ENCODE measurements at places on chromosomes 6 and 20.

GRCh38 chr20:14609328-14610221 is 272.2 kb upstream of the FLRT3 start:
- no peak for DNase-seq

GRCh38 chr6:8940356-8940755 is 505.0 kb upstream of the SLC35B3 start:
- no peak for DNase-seq

DNA sequence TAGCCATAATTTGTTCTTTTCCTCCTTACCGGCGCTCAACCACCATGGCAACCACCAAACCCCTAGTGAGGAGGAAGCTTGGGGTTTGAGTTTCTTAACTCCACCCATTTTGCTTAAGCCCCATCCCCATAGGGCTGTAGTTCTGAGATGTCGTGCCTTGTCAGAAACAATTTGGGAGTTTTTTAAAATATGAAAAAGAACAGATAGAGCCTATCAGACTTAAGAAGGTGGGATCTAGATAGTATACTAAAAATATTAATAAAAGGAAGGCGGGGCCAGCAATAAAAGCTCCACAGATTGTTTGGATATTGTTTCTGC is 5.6 kb downstream of the BRD2 start:
- DNase-seq, result no peak

GRCh38 chr6:111423055-111423633 is 59.9 kb downstream of the REV3L start:
- DNase-seq, result no peak

DNA sequence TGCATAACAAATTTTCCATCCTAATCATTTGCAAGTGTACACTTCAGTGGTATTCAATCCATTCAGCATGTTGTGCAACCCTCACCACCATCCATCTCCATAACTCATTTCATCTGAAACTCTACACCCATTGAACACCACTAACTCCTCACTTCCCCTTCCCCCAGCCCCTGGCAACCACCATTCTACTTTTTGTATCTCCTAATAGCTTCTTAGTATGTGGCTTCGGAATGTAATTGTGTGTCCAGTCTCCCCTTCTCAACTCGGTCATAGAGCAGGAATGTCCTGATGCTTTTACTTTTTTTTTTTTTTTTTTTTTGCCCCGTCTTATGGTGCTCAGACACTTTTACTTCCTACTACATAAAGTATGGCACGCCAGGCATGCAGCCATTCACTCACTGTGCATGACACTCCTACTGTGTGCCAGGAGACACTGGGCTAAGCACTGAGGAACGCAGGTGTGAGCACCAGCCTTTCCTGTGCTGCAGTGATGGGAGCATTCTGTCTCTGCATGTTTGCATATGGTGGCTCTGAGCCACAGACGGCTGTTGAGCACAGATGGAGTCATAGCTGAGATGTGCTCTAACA is 15.3 kb downstream of the HCK start:
- DNase-seq, result no peak

GRCh38 chr6:166958926-166959861 is 2.8 kb upstream of the RNASET2 start:
- DNase-seq, result no peak

GRCh38 chr6:24429146-24429545 is 26.4 kb downstream of the MRS2 start:
- DNase-seq, result no peak

DNA sequence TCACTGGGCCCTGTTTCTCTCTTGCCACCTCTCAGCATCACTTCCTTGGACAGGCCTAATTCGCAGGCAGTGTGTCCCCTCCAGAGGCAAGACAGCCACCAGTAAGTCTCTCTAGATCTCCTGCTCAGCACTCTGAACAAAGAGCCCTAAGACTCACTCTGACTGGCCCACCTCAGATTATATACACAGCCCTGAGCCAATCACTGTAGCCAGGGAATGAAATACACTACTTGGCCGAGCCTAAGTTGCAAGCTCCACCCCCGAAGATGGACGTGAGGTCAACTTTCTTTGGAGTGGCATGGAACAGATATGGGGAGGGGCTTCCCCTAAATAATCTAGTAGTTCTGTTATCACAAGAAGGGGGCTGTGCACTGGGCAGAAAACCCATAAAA is 4.1 kb downstream of the BPI start:
- DNase-seq, result no peak

DNA sequence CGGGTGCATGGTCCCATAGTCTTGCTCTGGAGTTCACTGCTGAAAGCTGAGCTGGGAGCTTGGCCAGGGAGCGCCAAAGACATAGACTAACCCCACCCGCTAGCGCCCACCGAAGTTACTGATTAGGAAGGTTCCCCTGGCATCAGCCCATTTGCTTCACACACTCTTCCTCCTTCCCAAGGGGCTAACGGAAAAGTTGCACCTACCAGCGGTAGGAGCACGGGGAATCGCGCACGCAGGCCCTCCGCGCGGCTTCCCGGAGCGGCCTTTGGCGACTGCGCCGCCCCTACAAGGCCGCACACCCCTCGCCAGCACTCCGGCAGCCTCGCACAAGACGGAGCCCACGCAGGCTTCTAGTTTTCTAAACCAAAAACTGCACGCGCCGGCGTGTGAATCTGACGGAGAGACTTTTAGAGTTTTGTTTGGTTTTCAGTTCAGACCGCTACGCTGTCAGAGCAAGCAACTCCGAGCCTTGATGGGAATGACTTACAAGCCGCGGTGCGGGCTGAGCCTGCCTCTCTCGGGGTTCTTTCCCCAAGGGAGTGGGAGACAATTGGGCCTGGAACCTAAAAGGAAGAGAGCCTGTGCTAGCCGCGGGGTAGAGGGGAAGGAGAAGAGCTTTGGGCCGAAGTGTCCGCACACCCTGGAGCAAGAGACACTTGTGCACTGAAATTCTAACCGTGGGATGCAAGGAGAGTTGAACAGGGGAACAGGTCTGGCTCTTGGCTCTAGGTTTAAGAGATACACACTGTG is 891 bp upstream of the POU3F2 start:
- DNase-seq, result no peak

DNA sequence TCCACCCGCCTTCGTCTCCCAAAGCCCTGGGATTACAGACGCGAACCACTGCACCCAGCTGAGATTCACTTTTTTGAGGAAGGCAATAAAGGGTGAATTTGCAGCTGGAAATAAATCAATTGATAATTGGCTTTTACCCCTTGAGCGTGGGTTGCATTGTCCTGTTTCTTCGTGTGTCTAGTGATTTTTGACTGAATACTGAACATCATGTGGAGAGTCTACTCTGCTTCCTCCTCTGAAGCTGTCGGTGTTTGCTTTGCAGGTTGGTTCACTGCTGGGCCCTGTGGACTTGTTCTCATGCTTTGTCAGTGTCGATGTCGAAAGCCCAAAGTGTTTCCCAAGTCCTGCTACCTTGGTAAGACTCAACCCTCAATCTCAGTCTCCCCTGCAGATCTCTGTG is 5.8 kb upstream of the EEF1A2 start:
- no peak for DNase-seq

- no peak for DNase-seq
These were observed 358.7 kb upstream of the JARID2 start for GRCh38 chr6:14887181-14887580.

DNA sequence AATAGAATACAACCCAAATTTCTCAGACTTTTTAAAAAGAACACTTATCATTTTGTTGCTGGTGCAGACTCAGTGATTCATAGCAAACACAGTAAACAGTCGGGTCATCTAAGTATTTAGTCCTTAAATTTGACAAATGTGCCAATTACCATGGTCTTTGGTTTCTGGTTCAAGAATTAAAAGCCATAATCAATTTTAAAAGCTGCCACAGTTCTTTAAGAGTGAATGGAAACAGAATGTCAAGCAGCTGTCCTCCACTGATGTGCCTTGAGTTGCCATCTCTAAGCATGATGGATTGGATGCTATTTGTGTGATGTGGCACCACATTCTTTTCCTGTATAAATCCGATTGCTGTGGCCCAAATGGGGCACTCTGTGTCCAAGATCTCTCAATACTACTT is 67.2 kb upstream of the MLIP start:
- DNase-seq, result no peak

GRCh38 chr20:33272155-33272873 is 10.7 kb upstream of the BPIFB1 start:
- DNase-seq, result no peak

- DNase-seq, result no peak
These were observed 539.3 kb downstream of the RFPL4B start for GRCh38 chr6:112886415-112886814.

- DNase-seq, result peak; percentile 7
These were observed 9.2 kb upstream of the DEFB110 start for GRCh38 chr6:50030777-50031562.

GRCh38 chr20:38834868-38835267 is 29.4 kb downstream of the PPP1R16B start:
- no peak for DNase-seq

DNA sequence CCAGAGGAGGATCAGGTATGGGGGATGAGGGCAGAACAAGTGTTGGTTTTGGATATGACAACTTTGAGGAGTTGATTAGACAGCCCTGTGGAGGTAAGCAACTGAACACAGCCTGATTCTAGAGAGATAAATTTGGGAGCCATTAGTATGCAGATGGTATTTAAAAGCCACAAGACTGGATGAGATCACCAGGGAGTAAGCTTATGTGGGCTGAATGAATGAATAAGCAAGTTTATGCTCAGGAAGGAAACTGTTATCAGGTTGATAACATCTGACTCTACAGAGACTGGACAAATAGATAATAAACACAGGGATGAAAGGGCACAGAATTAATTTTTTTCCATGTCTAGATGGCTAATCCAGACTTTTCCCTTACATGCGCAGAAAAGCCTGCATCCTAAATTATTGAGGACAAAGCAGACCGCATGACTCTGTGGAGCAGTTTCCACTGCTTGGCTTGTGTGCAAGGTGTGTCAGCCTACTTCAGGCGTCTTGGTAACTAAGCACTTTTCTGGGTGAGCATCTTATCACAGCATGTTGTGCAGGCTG is 150.6 kb downstream of the GJA10 start:
- no peak for DNase-seq

- no peak for DNase-seq
These were observed 125.3 kb upstream of the PROKR2 start for GRCh38 chr20:5442101-5442500.

Data from NCI-H187 (cell line).